Activated CD4-positive, CD25-positive, alpha-beta regulatory T cell (primary cell): ENCODE measurements at places on chromosomes 3 and 15.

DNA sequence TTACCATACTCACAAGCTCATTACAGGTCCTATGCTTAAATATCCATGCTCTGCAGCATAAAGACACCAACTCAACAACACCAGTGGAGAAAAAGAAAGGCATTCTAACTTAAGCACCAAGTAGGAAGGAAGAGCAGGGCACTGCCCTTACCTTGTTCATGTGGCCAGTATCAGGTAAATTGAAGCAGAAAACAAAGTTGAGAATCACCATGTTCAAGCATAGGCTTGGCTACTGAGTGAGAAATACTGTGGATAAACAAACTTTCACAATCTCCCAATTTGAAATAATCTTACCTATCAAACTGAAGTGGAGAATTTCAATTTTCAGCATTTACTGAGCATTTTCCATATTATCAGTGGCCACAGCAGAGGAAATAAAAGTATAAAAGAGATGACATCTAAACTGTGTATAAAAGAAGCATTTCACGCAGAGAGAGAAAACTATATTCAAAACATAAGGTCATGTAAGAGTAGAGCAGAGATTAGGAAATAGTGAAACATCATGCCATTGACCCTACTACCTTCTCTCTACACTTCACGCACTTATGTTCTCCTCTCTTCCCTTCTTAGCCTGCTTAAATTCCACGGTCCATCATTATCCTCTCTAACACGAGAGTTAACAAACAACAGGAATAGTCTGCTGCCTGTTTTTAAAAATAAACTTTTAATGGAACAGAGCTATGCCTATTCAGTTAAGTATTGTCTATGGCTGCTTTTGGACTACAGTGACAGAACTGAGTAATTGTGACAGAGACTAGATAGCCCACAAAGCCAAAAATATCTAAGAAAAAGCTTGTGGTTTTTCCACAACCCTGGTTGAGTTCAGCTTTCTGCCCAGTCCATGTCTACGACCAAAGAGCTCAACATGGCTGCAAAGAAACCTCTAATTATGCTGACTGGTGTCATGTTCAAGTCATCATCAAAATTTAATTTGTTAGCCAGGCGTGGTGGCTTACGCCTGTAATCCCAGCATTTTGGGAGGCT lies 142.5 kb downstream of the NR1I2 start:
- no peak for DNase-seq

DNA sequence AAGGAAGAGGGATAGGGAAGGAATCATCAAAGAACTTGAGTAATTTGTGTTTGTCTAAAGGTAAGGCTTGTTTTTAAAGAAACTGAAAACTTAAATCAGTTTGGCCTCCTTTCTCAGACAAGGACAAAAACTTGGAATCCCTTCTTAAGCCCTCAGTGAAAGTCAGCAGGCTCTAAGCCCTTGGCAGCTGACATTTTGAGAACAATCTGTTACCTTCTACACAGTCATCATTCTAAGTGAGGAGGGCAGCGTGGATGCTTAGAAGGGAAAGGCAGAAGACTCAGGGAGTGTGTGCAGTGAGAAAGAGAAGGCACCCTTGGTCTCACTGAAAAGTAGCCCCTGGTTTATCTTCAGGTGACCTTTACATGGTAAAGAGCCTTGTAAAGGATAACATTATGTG lies 10.8 kb downstream of the HSPBAP1 start:
- DNase-seq: no peak

DNA sequence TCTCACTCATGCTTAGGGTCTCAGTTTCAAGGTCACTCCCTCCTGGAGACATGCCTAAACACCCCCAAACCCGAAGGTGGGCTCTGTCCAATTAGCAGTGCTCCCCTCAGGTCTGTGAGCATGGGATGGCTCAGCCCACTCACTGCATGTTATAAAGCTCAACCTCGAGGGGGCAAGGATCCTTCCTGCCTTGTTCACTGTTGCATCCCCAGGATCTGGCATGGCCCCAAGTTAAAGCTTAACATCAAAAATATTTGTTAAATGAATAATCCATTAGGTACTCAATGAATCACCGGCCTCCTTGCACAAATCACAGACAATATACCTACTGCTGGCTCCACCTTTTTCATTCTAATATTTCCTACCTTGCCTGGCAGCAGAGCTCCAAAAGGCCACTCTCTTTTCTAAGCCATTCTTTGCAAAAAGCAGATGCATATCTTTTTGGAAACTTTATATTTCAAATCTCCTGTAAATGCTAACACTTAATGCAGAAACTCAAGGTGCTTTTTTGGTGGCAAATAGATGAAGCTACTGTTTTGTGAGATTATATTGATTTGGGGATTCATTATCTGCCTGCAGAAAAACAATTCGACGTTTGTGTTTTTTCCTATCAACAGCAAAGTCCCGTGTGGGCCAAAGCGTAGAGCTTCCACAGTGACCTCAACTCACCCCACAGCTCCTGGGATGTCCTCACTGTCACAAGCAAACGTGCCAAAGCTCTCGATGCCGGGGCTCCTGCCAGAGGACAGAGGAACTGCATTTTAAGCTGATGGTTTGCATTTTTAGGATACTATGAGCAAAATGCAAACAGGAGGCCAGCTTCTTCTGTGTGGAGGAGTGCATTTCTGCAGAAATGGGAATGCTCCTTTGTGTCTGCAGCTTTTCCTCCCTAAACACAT lies 35.4 kb downstream of the PCOLCE2 start:
- DNase-seq: no peak

- DNase-seq: no peak
These were observed 57.4 kb upstream of the STXBP5L start for GRCh38 chr3:120850381-120851295.

- no peak for DNase-seq
These were observed 51.1 kb upstream of the POLG start for GRCh38 chr15:89385596-89386331.

GRCh38 chr15:68012911-68013310 lies 41.2 kb upstream of the PIAS1 start:
- no peak for DNase-seq

DNA sequence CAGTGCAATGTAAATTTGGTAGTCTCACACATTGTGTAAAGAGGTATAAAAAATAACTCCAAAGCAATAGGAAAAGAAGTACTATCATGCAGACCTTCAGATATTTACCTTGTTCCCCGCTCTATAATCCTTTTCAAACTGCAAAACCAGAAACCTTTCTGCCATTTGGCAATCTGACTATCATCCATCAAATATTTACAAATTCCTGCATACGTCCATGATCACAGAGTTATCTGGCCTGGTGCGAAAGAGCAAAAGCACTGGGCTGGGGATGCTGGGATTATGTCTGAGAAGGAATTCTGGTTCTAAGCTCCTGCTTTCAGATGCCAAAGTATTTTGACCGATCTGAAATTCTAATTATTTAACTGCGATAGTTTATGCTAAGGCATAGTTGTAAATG lies 143.1 kb downstream of the RORA start:
- no peak for DNase-seq
